ENCODE measurements at places on chromosomes 11 and 22.

GRCh38 chr11:64760759-64761420 is 1.1 kb upstream of the PYGM start:
- peak overlapping the region; percentile 96 for H3K27ac ChIP-seq
- peaks cover 66% of the 10 kb centered on the region for H3K4me1 ChIP-seq
- no peaks in the 10 kb centered on the region for H3K27me3 ChIP-seq
- no peak for DNase-seq
- no peak overlapping the region for H3K4me3 ChIP-seq
- H3K36me3 ChIP-seq, result peaks cover 6% of the 10 kb centered on the region

- H3K36me3 ChIP-seq, result no peaks in the 10 kb centered on the region
- peaks cover 30% of the 10 kb centered on the region for H3K27me3 ChIP-seq
- DNase-seq, result no peak
- peaks cover 12% of the 10 kb centered on the region for H3K4me1 ChIP-seq
- H3K4me3 ChIP-seq, result no peak overlapping the region
- H3K27ac ChIP-seq, result no peak overlapping the region
Measured at GRCh38 chr11:20360650-20361049, 2.9 kb upstream of the HTATIP2 start.

DNA sequence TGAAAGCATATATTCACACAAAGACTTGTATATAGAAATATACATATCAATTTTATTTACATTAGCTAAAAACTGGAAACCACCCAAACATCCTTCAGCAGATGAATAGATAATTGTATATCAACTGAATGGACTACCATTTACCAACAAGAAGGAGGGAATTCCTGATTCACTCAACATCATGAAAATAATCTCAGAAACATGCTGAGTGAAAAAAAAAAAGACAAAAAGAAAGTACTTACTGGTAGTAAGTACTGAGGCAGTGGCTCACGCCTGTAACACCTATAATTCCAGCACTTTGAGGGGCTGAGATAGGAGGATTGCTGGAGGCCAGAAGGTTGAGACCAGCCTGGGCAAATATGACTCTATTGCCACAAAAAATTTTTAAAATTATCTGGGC is 7.4 kb upstream of the IPO7 start:
- no peak for DNase-seq
- peaks cover 20% of the 10 kb centered on the region for H3K4me1 ChIP-seq
- H3K27ac ChIP-seq, result no peak overlapping the region

DNA sequence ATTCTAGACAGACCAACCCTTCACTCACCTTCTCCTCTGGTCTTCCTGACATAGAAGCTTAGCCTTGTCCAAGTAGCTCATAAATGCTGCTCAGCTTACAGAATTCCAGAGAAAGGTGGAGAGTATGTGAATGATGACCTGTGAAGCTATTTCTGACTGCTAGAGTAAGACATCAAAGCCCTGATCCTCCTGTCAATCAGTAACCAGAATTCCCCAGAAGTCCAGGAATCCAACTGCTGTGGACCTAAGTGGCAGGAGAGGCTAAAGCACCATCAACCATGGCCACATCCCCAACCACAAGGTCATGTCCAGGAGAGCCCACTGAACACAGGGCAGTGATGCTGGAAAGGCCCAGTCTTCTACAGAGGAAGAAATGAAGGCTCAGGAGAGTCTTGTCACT is 2.6 kb downstream of the OR51G2 start:
- no peak for DNase-seq
- H3K27ac ChIP-seq, result no peak overlapping the region
- no peak overlapping the region for H3K4me3 ChIP-seq
- H3K4me1 ChIP-seq, result no peaks in the 10 kb centered on the region
- no peaks in the 10 kb centered on the region for H3K36me3 ChIP-seq

- H3K36me3 ChIP-seq, result no peaks in the 10 kb centered on the region
- H3K4me3 ChIP-seq, result no peak overlapping the region
- H3K4me1 ChIP-seq, result no peaks in the 10 kb centered on the region
Measured at GRCh38 chr11:122784325-122784955, 53.9 kb upstream of the CRTAM start.

GRCh38 chr22:27757928-27758525 is 43.5 kb downstream of the MN1 start:
- DNase-seq, result no peak
- no peaks in the 10 kb centered on the region for H3K36me3 ChIP-seq
- peaks cover 7% of the 10 kb centered on the region for H3K4me1 ChIP-seq
- no peaks in the 10 kb centered on the region for H3K27me3 ChIP-seq

- no peaks in the 10 kb centered on the region for H3K36me3 ChIP-seq
- DNase-seq, result no peak
- H3K27ac ChIP-seq, result no peak overlapping the region
- H3K4me1 ChIP-seq, result no peaks in the 10 kb centered on the region
Measured at GRCh38 chr22:37235897-37236607, 8.0 kb downstream of the RAC2 start.

- H3K4me1 ChIP-seq, result no peaks in the 10 kb centered on the region
- no peak overlapping the region for H3K4me3 ChIP-seq
- no peaks in the 10 kb centered on the region for H3K36me3 ChIP-seq
- H3K27ac ChIP-seq, result peak overlapping the region; percentile 9
Measured at GRCh38 chr22:40036126-40036525, 41.4 kb downstream of the FAM83F start.

DNA sequence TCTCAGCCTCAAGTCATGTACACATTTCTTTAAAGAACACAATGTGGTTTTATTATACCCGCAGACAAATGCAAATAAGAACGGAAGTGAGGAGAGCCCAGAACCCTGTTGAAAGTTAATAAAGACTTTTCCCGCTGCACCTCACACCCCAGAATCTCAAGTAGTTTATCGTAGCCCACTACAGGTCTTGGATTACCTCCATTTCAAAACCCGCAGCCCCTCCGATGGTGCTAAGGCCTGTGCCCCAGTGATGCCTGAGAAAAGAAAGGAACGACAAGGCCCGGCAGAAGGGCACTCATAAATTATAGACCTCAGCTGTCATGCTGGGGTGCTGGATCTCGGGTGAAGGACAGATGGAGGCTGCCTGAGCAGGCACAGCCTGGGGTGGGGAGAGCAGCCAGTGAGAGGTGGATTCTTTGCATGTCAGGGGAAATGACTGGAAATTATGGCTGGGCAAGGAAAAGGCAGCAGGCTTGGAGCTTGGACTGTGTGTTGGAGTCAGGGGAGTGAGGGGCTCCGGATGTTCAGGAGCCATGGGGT is 354.1 kb downstream of the NTM start:
- H3K4me3 ChIP-seq, result no peak overlapping the region
- DNase-seq, result no peak
- H3K36me3 ChIP-seq, result no peaks in the 10 kb centered on the region
- no peaks in the 10 kb centered on the region for H3K27me3 ChIP-seq

GRCh38 chr11:114449845-114450244 is 10.6 kb downstream of the REXO2 start:
- no peak for DNase-seq
- H3K36me3 ChIP-seq, result peaks cover 6% of the 10 kb centered on the region
- no peaks in the 10 kb centered on the region for H3K27me3 ChIP-seq
- H3K4me1 ChIP-seq, result 0 out of 2 replicates have a peak, but pooled peaks cover 8% of the 10 kb centered on the region
- H3K27ac ChIP-seq, result no peak overlapping the region
- H3K4me3 ChIP-seq, result no peak overlapping the region

DNA sequence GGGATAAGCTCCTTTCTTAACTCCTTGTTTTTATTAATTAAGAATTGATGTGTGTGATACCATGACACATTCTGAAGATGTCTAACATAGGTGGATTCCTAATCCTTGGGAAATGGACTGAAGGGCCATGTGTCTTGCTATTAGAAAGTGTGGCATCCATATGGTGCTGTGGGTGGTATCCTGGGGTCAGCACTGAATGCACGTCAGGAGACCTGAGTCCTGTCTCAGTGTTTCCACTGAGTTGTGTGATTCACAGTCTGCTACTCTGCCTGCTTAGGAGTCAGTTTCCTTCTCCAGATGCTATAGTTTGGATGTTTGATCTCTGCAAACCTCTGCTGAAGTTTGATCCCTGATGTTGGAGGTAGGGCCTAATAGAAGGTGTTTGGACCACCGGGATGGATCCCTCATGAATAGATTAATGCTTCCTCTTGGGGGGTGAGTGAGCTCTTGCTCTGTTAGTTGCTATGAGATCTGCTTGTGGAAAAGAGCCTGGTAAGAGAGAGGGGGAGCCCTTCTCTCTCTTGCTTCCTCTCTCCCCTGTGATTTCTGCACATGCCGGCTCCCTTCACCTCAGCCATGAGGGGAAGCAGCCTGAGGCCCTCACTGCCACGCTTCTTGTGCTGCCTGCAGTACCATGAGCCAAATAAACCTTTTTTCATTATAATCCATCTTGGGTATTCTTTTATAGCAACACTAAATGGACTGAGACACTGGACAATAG is 666.5 kb downstream of the NTM start:
- no peak overlapping the region for H3K4me3 ChIP-seq
- peak overlapping the region; percentile 52 for H3K27ac ChIP-seq
- no peaks in the 10 kb centered on the region for H3K36me3 ChIP-seq
- H3K4me1 ChIP-seq, result peaks cover 19% of the 10 kb centered on the region
- no peaks in the 10 kb centered on the region for H3K27me3 ChIP-seq

DNA sequence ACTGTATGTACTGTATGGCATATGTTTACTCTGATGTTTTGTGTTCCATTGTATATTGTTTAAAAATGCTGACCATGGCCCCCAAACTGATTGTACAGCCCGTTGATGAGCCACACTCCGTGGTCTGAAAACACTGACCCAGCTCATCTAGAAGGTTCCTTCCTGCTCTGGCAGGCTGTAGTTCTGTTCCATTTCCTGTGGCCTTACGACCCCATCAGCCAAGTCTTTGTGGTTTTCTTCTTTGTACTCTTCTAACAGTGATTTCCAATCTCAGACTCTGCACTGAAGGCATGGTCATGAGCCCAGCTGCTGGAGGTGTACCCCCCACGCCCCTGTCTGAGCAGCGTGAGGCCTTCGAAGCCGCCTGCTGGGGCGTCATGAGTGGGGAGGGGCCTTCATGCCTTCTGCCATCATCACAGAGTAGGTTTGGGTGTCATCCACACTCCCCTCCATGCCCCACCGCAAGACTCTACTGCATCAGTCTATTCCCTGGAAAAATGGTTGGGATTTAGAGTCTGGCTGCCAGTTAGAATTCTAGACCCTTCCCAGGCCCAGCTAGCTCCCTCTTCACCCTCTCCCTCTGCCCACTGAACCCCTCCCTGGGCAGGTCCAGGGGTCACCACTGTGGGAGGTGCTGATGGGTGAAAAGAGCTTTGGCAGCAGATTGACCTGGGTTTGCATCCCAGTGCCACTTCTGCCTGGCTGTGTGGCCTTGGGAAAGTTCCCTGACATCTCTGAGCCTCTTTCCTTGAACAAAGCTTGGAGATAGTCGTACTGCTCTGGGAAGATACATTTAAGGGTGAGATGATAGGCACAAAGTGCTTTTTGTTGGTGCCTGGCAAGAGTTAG is 11.3 kb upstream of the C11orf96 start:
- no peak for DNase-seq
- H3K27ac ChIP-seq, result no peak overlapping the region
- peaks cover 6% of the 10 kb centered on the region for H3K4me1 ChIP-seq
- no peaks in the 10 kb centered on the region for H3K36me3 ChIP-seq
- H3K4me3 ChIP-seq, result no peak overlapping the region
- no peaks in the 10 kb centered on the region for H3K27me3 ChIP-seq

GRCh38 chr11:66580803-66581202 is 12.1 kb downstream of the CCDC87 start:
- no peak for DNase-seq
- no peaks in the 10 kb centered on the region for H3K4me1 ChIP-seq

- no peaks in the 10 kb centered on the region for H3K36me3 ChIP-seq
- no peak overlapping the region for H3K4me3 ChIP-seq
- no peaks in the 10 kb centered on the region for H3K27me3 ChIP-seq
Measured at GRCh38 chr11:1195682-1196515, 27.0 kb upstream of the MUC5B start.

DNA sequence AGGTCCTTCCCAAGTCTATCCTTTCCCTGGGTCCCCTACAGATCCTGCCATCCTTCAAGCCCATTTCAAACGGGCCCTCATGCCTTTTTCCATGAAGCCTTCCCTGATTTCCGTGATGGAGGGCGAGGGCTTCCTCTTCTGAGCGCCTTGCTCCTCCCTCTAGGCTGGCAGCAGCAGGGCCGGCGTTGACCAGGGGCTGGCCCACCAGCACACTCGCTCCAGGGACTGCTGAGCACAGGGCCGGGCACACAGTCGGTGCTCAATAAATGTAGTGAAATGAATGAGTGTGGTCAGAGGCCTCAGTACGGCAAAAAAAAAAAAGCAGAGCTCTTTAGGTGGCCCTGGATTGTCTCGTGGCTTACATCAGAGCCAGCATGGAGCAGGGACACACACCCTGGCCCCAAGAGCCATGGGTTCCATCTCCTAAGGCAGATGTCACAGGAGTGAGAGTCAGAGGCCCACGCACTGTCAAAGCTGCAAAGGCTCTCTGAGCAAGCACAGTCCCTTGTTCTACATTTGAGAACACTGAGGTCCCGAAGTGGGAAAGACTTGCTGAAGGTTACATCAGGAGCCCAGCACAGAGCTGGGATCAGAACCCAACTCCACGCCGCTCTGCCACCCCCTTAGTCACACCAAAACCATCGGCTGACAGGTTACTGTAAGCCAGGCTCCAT is 3.1 kb downstream of the IL2RB start:
- H3K4me3 ChIP-seq, result no peak overlapping the region
- no peak for DNase-seq
- no peak overlapping the region for H3K27ac ChIP-seq

- no peak for DNase-seq
- H3K4me1 ChIP-seq, result no peaks in the 10 kb centered on the region
- no peak overlapping the region for H3K27ac ChIP-seq
- H3K4me3 ChIP-seq, result no peak overlapping the region
- H3K36me3 ChIP-seq, result no peaks in the 10 kb centered on the region
Measured at GRCh38 chr11:18849406-18849805, 57.8 kb upstream of the PTPN5 start.

GRCh38 chr11:61777234-61778090 is 14.9 kb downstream of the TMEM258 start:
- H3K27ac ChIP-seq, result no peak overlapping the region
- H3K36me3 ChIP-seq, result no peaks in the 10 kb centered on the region
- DNase-seq, result peak; percentile 84
- H3K4me3 ChIP-seq, result no peak overlapping the region
- no peaks in the 10 kb centered on the region for H3K4me1 ChIP-seq
- no peaks in the 10 kb centered on the region for H3K27me3 ChIP-seq

- H3K27ac ChIP-seq, result peak overlapping the region; percentile 67
- DNase-seq, result no peak
- no peaks in the 10 kb centered on the region for H3K27me3 ChIP-seq
- H3K36me3 ChIP-seq, result no peaks in the 10 kb centered on the region
- H3K4me3 ChIP-seq, result no peak overlapping the region
Measured at GRCh38 chr11:47499614-47500013, 50.7 kb upstream of the RAPSN start.
